Activated T-cell treated with anti-CD3 and anti-CD28 coated beads for 24 hours (primary cell): ENCODE measurements at places on chromosomes 16 and 17.

- DNase-seq: no peak
Measured at GRCh38 chr17:74432766-74433391, 991 bp downstream of the GPRC5C start.

GRCh38 chr17:29215717-29216116, 30.9 kb upstream of the CRYBA1 start:
- no peak for DNase-seq

GRCh38 chr16:74268372-74268782, 28.2 kb upstream of the PSMD7 start:
- no peak for DNase-seq

DNA sequence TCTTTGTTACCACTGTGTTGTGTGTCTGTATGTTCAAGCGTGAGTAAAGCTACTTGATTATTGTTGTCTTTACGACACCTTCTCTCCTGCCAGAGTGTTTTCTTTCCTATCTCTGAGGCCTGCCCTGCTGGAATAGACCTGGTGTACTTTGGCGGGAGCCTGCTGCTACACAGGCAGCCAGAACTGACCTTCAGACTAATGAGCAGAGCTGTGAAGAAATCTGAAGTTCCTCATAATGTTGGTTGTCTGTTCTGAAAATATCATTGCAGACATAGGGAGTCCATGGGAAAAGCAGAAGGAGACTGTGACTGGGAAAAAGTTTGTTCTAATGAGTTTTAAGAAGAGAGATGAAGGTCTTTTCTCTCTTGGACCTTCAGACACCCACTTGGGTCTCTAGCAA, 9.8 kb downstream of the RHOT1 start:
- no peak for DNase-seq

- no peak for DNase-seq
Measured at GRCh38 chr17:14169901-14170300, 66.8 kb downstream of the CDRT15 start.

- DNase-seq: no peak
Measured at GRCh38 chr16:75579281-75579834, 13.2 kb downstream of the GABARAPL2 start.

GRCh38 chr16:83137326-83137781, 510.6 kb downstream of the CDH13 start:
- DNase-seq: no peak

DNA sequence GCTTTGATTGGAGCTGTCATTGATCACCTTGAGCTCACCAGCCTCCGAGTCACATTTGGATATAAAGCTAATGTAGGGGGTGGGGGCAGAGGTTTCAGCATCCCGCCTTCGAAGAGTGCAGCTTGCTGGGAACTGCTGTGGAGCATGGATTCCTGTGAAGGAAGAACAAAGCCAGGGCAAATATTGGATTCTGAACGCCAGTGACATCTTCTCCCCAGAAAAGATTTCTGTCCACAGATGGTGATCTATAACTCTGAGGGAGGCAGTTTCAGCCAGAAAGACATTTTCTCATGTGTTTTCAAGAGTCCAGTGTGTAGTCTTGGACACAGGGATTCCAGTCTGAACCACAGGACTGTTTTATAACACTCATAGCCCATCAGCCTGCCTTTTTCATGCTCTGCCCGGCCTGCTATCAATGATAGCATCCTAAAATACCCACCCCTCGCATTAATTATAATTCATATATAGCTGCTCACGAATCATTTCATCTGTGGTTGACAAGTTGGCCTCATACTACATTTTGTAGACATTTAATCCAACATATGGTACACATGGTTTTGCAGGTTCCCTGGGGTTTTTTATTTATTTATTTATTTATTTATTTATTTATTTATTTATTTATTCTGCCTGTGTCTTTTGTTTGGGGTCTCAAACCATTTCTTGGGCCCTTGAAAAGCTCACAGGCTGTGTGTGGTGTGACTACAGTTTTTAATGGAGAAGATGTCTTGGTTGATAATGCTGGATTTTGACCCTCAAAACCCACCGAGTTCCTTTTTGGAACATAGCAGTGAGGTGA, 47.1 kb upstream of the SALL1 start:
- DNase-seq: no peak

DNA sequence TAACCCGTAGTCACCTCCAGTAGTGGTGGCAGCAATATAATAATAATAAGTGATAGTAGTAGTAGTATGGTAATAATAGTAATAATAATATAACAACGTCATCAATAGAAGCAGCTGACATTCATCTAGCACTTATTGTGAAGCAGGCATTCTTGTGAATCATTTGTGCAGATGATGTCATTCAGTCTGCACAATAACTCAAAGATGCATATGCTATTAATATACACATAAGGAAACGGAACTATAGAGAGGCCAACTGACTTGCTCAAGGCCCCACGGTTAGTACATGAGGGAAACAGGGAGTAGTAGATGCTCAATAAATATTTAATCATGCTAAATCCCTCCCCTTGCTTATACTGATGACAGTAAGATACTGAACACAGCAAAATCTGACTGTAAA, 35.4 kb upstream of the GAN start:
- DNase-seq: no peak

GRCh38 chr17:9268546-9268945, 247.2 kb downstream of the NTN1 start:
- no peak for DNase-seq

DNA sequence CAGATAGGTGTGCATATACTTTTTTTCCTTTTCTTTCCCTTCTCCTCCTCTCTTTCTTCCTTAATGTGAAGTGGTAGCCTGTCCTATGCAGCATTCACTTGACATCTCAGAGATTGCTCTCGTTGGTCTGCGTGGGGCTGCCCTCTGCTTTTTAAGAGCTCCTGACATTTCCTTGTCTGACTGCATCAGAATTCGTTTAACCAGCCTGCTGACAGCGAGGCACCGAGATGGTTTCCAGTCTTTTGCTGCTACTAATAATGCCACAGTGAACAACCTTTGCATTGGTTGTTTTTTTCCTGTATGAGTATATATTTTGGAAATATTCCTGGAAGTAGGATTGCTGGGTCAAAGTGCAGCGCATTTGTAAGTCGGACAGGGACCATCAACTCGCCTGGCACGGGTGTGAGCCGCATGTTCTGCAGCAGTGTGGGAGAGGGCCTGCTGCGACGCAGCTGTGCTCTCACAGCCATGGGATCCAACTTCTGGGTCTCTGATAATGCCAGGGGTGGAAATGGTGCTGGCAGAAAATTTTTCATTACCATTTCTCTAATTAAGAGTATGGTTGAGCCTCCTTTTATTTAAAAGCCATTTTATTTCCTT, 154.3 kb downstream of the SNX29 start:
- no peak for DNase-seq
